Right atrium auricular region (tissue), 2 donors: ENCODE measurements at places on chromosomes 2 and 18. TPM values are rescaled to one million over a fixed set of nuclear protein-coding genes. Genes with fewer than 3 reads are reported as not detected.

DNA sequence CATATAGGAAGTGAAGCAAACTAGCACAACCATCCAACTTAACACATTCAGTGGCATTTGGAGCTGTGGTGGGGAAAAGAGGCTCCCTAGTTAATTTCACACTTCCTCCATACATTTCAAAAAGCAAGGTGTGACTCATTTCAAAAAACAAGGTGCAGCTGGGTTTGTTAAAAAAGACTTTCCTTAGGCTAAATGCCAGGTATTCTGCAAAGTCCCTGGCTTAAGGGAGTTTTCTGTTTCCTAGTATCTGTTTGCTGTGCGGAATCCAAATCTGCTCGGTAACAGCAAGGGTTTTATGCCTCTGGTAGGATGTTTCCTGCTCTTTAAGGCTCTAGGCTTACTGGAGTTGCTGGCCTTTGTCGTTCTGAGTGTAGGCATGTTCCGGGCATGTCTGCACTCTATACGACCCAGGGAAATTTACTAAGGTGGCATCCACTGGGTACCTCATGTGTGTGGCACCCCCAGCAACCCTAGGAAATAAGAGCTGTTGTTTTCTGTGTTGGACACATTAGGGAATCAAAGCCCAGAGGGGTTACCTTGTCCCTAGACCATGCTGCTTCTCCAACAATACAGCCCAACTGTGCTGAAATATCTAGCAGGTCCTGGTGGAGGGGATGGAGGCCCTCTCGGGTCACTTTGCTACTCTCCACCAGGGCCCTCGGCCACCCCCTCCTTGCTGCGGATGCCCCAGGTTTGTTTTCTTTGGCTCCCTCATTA, 634 bp upstream of the MSGN1 start:
- no peak for DNase-seq
- H3K36me3 ChIP-seq: no peaks in the 10 kb centered on the region
- H3K27me3 ChIP-seq: no peaks in the 10 kb centered on the region
- no peak overlapping the region for H3K4me3 ChIP-seq

DNA sequence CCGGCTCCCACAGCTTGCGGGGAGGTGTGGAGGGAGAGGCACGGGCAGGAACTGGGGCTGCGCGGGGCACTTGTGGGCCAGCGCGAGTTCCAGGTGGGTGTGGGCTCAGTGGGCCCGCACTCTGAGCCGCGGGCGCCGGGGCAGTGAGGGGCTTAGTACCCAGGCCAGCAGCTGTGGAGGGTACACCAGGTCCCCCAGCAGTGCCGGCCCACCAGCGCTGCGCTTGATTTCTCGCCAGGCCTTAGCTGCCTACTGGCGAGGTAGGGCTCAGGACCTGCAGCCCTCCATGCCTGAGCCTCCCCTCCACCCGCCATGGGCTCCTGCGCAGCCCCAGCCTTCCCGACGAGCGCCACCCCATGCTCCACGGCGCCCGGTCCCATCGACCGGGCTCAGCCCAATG, 337.9 kb upstream of the ACVR2A start:
- no peak for DNase-seq
- no peak overlapping the region for H3K4me3 ChIP-seq
- no peaks in the 10 kb centered on the region for H3K36me3 ChIP-seq
- H3K27ac ChIP-seq: no peak overlapping the region
- no peaks in the 10 kb centered on the region for H3K27me3 ChIP-seq

GRCh38 chr18:58097907-58098166, 53.8 kb downstream of the NEDD4L start:
- no peaks in the 10 kb centered on the region for H3K4me1 ChIP-seq
- no peak overlapping the region for H3K4me3 ChIP-seq
- DNase-seq: no peak
- H3K36me3 ChIP-seq: no peaks in the 10 kb centered on the region
- peak overlapping the region; percentile 54 for H3K27ac ChIP-seq

DNA sequence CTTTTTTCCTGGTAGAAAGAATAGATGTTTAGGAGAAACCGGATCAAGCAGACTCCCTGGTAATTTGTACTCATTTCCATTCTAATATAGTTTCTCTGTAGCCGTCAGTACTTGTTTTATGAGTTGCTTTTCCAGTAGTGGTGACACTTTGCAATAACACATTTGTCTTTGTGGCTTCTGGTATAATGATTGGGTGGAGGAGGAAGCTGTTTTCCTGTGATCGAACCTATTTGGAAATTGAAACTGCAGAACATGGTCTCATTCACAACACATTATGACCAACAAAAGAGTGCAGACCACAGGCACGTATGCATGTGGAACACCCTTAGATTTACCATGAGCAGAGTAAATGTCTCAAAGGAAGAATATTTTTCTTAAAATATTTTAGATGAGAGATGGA, 7.6 kb upstream of the SERPINB12 start:
- H3K27ac ChIP-seq: no peak overlapping the region
- H3K4me1 ChIP-seq: no peaks in the 10 kb centered on the region
- DNase-seq: no peak
- no peaks in the 10 kb centered on the region for H3K27me3 ChIP-seq
- H3K36me3 ChIP-seq: no peaks in the 10 kb centered on the region
- no peak overlapping the region for H3K4me3 ChIP-seq

GRCh38 chr2:204108781-204109295, 172.3 kb downstream of the ICOS start:
- H3K4me3 ChIP-seq: no peak overlapping the region
- H3K27ac ChIP-seq: no peak overlapping the region
- DNase-seq: no peak
- no peaks in the 10 kb centered on the region for H3K4me1 ChIP-seq
- no peaks in the 10 kb centered on the region for H3K36me3 ChIP-seq
- H3K27me3 ChIP-seq: no peaks in the 10 kb centered on the region

- DNase-seq: no peak
- no peaks in the 10 kb centered on the region for H3K36me3 ChIP-seq
- no peaks in the 10 kb centered on the region for H3K27me3 ChIP-seq
- no peak overlapping the region for H3K27ac ChIP-seq
- no peak overlapping the region for H3K4me3 ChIP-seq
Observed at GRCh38 chr18:47830772-47831171, 99.7 kb downstream of the SMAD2 start.

GRCh38 chr2:25098670-25099486, 57.0 kb downstream of the EFR3B start:
- no peaks in the 10 kb centered on the region for H3K4me1 ChIP-seq
- no peaks in the 10 kb centered on the region for H3K36me3 ChIP-seq
- no peaks in the 10 kb centered on the region for H3K27me3 ChIP-seq
- peak; percentile 76 for DNase-seq
- H3K27ac ChIP-seq: peak overlapping the region; percentile 72
- H3K4me3 ChIP-seq: no peak overlapping the region

- no peak overlapping the region for H3K27ac ChIP-seq
- H3K27me3 ChIP-seq: no peaks in the 10 kb centered on the region
- H3K4me3 ChIP-seq: no peak overlapping the region
- peaks cover 70% of the 10 kb centered on the region for H3K36me3 ChIP-seq
- no peak for DNase-seq
Observed at GRCh38 chr2:159217676-159218075, 68.8 kb downstream of the WDSUB1 start.

GRCh38 chr2:233855345-233855744, 1.0 kb upstream of the HJURP start:
- H3K27me3 ChIP-seq: no peaks in the 10 kb centered on the region
- H3K4me3 ChIP-seq: no peak overlapping the region
- no peak for DNase-seq
- no peaks in the 10 kb centered on the region for H3K4me1 ChIP-seq

DNA sequence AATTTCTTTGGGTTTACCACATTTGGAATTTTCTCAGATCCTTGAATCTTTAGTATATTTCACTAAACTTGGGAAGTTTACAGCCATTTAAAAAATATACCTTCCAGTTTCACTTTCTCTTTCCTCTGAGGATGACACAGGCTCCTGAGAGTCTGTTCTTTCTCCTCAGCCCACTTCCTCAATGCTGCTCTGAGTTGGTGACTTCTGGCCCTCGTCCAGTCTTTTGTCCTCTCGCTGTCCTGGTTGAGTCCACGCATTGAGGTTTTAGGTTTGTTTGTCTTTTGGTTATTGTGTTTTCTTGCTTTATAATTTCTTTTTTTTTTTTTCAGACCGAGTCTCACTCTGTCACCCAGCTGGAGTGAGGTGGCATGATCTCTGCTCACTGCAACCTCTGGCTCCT, 40.7 kb upstream of the GALR1 start:
- peak overlapping the region; percentile 2 for H3K27ac ChIP-seq
- DNase-seq: no peak
- H3K4me1 ChIP-seq: peaks cover 21% of the 10 kb centered on the region
- no peaks in the 10 kb centered on the region for H3K36me3 ChIP-seq

DNA sequence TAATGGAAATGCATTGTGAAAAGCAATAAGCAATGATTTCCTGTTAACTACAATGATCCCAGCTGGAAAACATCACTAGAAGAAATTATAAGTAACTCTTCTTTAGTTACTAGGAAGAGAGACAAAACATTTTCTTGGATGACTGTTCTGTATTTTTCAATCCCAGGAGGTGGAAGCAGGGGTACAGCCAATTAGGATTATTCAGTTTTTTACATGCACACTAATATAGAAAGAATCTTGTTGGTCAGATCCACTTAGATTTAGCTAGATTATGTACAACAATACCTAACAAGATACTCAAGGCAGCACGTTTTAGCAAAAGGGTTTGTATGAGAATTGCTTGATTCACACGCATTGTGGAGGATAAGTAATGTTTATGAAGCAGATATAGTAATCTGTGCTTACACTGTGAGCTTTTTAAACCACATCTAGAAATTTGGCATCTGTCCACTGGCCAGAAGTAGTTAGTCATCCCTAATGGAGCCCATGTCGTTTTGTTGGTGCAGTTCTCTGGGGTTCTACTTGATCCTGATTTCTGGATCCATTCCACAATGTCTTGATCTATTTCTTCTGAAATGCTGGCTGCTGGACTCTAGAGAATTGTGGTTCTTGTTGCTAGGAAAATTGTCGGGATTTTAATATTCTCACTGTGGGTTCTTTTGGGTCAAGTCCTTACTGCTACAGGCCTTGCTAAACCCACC, 199.7 kb downstream of the ADCYAP1 start:
- H3K36me3 ChIP-seq: no peaks in the 10 kb centered on the region
- no peak overlapping the region for H3K27ac ChIP-seq
- H3K27me3 ChIP-seq: no peaks in the 10 kb centered on the region
- H3K4me3 ChIP-seq: no peak overlapping the region
- DNase-seq: no peak

ERCC3 gene
- 13.9 TPM for total RNA-seq

SLC23A3 gene
- 0.33 TPM for total RNA-seq

CCT7 gene
- 191 TPM for total RNA-seq

RPRD1A gene
- total RNA-seq: 51.7 TPM

TSGA10 gene
- total RNA-seq: 7.0 TPM

TNFRSF11A gene
- 1.8 TPM for total RNA-seq

TMEM169 gene
- 0.26 TPM for total RNA-seq
